GM13976 (cell line): ENCODE measurements at places on chromosomes 5 and 9.

DNA sequence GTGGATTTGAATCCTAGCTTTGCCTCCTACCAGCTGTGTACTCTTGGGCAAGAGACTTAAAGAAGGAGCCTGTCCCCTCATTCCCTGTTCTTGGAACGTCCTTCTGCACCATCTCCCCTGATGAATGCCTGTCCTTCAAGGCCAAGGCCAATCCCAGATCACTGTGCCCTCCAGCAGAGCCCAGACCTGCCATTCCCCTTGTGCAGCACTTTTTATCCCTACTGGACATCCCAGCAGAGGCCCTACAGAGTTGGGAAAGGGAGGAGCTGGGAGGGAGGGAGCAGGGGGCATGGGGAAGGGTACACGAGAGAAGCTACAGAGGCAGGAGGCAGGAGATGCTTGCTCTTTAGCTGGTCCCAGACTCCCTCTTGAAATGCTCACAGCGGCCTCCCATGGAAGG is 223.9 kb downstream of the PBX3 start:
- DNase-seq, result peak; percentile 6

- peak; percentile 33 for DNase-seq
Observed at GRCh38 chr5:370959-371810, 49.7 kb downstream of the AHRR start.

DNA sequence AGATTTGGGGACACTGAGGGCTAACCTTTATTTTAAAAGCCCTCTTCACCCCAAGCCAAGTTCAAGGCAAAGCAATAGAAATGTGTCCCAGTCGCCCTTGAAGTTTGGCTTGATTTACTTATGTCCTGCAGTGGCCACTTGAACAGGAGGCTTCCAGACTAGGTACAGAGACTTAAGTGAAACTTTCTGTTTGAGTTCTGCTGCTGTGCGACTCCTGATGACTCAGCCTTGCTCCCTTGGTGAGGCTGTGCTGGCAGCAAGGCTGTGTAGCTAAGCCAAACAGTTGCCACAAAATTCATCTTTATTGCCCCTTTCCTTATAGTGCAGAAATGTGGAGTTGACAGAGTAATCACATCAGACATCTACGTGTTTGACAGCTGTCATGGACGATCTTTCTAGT is 68.8 kb upstream of the NTRK2 start:
- DNase-seq, result no peak

DNA sequence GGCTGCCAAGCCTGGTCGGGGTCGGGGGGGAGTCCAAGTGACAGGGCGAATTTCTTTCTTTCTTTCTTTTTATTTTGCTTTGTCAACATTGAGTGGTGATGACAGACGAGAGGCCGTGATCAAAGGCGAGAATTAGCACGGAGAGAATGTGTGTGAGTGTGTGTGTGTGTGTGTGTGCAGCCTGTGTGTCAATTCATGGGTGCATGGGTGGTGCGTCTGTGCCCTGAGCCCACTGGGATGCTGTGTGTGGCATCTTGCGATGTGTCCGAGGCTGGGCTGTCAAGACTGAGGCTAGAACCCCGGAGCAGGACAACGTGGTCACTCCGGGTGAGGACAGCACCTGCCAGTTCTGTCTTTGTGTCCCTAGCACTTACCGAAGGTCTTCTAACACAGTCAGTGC is 4.7 kb upstream of the FIBCD1 start:
- DNase-seq, result no peak

GRCh38 chr5:160675988-160676387 is 176.0 kb downstream of the ATP10B start:
- DNase-seq, result peak; percentile 21

DNA sequence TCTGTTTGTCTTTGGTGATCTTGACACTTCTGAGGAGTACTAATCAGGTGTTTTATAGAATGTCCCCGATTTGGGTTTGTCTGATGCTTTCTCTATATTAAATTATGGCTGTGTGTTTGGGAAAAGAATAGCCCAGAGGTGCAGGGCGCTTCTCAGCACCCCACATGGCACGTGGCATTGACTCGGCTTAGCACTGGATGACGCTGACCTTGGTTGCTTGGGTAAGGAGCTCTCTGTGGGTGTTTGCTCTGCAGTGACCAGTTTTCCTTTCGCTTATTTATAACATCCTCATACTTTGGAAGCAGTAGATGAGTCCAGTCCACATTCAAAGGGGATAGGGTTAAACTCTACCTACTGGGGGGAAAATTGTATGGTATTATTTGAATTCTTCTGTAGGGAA is 12.5 kb upstream of the FAM120AOS start:
- no peak for DNase-seq

DNA sequence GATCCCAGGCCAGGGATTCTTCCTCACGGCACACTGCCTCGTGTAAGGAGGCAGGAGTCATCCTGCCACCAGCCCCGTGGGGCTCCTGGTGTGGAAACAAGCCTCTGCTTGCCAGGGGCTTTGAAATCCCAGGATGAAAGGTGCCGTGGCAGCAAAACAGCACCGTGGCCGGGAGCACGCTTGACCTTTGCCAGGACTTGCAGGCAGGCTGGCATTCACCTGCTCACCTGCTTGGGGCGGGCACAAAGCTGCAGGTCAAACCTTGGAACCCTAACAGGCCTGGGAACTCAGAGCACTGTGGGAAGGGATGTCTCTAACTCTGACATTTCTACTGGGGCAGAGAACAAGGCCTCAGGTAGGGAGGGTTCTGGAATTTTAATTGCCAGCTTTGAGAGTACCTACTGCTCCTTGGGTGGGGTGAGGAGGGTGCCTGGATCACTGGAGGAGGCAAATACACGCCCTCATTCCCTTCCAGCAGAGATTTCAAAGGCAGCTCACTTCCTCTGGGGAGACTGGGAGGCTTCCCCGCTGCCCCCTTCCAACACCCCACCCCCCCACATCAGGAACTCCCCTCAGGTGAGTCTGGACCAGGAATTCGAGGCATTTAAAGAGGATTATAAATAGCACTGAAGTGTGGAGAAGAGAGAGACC is 45.6 kb upstream of the STXBP1 start:
- no peak for DNase-seq

DNA sequence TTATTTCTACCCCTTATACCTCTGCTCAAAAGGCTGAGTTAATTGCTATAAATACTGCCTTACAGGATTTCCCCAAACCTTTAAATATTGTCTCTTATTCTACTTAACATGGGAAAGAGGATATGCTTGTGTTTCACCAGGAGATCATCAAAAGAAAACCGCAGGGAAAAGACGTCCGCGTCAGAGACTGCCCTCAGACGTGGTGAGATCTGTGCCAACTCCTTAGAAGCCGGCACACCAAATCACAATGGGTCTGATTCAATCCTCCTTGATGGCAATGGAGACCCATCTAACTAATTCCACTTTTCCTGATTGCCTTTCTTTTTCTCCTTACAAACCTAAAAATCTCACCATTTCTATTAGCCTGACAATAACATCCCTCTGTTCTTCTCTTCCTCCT is 55.0 kb downstream of the SH3PXD2B start:
- DNase-seq, result no peak

DNA sequence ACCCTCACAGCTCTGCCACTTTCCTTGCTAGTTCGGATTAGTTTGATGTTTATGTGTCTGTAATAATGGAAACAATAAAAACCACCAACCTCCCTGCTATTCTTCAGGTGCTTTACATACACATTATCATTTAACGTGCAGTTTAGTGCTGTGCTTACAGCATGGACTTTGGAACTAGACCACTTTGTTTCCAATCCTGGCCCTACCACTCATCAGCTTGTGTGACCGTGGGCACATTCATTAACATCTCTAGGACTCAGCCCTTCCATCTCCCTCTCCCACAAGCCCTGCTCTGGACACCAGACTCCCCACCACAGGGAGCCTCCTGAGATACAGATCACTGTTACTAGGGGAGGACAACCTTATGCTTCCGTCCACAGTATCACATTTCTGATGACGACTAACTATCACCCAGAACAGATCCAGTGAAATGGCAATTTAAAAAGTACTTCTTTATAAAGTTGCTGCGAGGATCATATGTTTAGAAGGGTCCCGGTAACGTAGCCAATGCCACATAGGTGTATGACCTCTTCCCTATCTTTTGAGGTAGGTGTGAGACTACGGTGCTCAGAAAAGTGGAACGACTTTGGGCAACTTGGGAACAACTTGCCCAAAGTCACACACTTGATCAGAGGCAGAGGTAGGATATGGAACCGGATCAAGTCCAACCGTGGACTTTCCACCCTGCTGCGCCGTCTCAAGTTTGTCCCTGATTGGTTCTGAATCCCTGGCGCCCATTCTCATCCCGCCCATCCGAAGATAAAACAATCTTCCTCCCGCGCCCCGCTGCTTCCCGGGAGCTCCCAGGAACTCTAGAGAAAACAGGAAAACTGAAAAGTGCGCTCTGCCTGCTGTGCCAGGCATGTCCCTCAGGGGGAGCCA is 132.4 kb upstream of the NIPBL start:
- DNase-seq, result no peak

DNA sequence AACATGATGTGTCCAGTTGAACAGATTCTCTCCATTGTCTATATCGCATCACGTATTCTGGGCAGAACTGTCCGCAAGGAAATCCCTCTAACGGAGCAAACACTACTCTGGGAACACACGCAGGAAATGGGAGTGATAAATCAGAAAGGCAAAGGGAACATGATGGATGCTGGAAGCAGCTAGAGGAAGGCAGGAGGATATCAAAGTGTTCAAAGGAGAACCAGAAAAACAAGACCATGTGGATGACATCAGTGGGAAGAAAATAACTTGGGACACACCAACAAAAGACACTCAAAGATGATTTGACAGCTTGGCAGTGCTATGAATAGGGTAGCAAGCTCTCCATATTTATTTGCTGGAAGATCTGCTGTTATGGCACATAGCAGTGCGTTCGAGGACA is 142.9 kb downstream of the PLK2 start:
- DNase-seq, result no peak

DNA sequence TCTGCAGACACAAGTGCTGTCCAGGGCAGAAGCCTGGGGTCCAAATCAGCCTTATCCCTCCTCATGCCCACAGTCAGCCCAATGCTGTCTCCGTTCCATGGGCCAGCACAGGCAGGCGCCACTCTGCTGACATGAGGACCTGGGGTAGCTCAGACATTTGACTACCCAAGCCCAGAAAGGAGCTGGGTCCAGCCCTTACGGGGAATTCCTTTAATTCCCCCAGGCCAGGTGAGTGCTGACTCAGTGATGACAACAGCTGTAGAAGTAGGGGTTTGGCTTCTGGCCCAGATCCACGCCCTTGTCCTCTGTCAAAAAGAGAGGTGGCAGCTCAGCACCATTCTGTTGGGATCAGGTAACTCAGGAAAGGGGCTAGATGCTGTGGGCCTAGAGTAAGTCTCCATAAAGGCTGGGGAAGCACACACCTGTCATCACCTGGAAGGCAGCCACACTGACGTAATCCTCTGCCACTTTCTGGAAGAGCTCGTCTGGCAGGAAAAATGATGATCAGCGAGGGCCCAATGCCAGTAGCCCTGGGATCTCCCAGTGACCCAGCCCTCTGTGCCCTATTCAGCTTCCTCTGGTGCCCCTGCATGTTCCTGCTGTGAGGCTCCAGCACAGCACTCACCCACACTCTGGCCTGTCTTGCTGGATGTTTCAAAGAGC is 1.9 kb downstream of the RAB24 start:
- no peak for DNase-seq

- DNase-seq, result no peak
Observed at GRCh38 chr9:125835655-125836054, 88.5 kb downstream of the PBX3 start.

- no peak for DNase-seq
Observed at GRCh38 chr9:127136880-127137639, 14.6 kb upstream of the ANGPTL2 start.

- DNase-seq, result no peak
Observed at GRCh38 chr5:124419531-124419930, 326.9 kb downstream of the ZNF608 start.

- no peak for DNase-seq
Observed at GRCh38 chr9:77798140-77798539, 150.0 kb upstream of the GNA14 start.

- DNase-seq, result no peak
Observed at GRCh38 chr9:9799287-9799686, 813.5 kb downstream of the PTPRD start.

DNA sequence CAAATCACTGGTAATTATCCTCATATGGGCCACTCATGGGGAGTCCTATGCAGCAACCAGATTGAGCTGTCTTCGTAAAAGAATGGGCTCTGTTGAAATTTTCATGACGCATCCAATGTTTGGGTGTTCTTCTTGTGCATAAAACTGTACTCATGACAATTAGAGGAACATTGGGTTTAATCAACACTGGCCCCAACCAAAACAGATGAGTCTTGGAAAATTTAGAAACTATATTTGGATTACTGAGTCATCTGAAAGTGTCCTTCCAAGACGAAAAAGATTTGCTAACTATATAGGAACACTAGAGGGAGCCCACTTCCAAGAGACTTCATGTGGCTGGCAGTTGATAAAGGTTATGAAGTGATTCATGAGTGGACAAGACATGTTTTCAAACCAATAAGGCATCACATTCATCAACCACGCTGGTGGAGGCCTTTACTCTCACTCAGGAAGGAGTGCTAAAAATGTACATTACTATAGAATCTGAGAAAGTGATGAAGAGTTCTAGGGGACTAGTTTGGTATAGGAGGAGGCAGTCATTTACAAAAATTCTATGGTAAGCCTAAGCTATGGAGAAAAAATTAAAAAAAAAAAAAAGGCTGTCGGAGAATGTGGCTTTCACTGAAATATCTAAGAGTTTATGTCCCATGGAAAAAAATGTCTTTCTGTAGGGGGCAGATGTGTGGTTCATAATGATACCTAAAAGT is 313.5 kb downstream of the PRDM9 start:
- DNase-seq, result no peak

DNA sequence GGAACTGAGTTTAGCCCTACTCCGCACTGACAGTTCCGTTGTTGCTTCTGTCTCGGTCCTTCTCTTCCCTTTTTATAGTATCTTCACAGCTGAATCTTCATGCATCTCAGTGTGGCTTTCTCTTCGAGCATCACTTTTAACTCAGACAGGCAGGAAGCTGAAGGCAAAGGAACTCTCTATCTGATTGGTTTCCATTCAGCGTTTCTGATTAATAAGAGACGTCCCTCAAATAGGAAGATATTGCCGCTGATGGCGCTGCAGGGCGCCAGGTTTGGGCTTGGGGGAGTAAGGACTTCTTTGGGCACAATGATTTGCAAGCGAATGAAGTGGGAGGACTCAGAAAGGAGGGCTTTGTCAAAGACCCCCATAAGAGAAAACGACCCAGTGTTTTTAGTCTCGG is at the start of gene CDH9:
TSS of gene CDH9 (minus strand) at position 111 of the 400 bp plus-strand sequence. CDS start 50,253 bp downstream, outside the sequence.
- no peak for DNase-seq

GRCh38 chr9:16888594-16888993 is 18.1 kb upstream of the BNC2 start:
- DNase-seq, result no peak

- no peak for DNase-seq
Observed at GRCh38 chr5:125120012-125120411, 373.6 kb upstream of the ZNF608 start.

- no peak for DNase-seq
Observed at GRCh38 chr9:122372856-122373845, 2.3 kb downstream of the PTGS1 start.

- no peak for DNase-seq
Observed at GRCh38 chr5:89187268-89187667, 304.3 kb upstream of the MEF2C start.

GRCh38 chr5:161400583-161400982 is 145.9 kb downstream of the GABRB2 start:
- no peak for DNase-seq
